ENCODE measurements at places on chromosomes 5 and 9.

DNA sequence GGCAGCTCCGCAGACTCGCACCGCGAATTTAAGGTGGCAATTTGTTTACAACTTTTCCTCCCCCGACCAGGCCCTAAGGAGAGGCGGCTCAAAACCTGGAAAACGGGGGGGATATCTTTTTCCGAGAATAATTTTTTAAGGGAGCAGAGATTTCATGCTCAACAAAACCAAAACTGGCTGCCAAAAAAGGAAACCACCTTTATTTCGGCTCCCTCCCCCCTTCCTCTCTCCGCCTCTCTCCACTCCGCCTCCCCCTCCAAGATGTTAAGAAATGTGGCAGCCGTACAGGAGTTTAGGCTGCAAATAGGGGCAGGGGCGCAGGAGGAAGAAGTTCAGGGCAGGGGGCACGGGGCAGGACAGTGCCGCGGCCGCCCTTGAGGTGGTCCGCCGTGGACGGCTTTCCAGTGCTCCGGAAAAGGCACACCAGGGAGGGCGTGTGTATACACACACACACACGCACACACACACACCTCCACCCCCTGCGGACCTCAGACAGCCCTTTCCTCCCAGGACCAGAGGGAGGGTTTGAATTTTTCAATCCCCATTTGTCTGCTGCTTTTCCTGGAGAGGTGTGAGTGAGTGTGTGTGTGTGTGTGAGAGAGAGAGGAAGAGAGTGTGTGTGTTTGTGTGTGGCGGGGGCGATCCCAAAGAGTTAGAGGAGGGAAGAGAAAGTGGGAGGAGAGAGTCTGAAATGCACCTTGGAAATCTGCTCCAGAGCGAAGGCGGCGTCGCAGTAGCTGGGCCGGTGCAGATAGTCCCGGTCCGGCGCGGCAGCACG lies 9.1 kb downstream of the PTCH1 start:
- DNase-seq: no peak

GRCh38 chr9:137778914-137779313 lies 98.7 kb upstream of the CACNA1B start:
- DNase-seq: no peak

- no peak for DNase-seq
These were observed 14.3 kb downstream of the DEPDC1B start for GRCh38 chr5:60685700-60686099.

DNA sequence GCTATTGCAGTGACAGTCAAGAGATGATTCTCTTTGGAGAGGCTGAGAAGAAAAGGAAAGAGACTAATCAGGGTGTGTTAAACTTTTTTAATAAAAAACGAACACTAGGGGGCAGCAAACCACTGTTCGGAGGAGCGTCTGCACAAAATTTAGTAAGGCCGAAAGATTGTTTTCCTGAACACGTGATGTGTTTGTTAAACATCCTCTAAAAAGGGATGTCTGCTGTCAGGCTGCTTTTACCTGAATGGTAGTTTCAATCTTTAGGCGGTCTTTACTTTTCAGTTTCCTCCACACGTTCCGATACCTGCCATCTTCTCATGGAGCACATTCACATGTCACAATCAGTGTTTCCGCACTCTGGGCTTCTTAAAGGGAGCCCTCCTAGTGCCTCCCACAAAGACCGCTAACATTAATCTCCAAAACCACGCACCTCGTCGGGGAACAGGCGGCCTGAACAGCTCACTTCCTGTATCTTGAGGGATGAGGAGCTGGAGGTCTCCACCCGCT lies 125.2 kb downstream of the GPBP1 start:
- peak; percentile 64 for DNase-seq

DNA sequence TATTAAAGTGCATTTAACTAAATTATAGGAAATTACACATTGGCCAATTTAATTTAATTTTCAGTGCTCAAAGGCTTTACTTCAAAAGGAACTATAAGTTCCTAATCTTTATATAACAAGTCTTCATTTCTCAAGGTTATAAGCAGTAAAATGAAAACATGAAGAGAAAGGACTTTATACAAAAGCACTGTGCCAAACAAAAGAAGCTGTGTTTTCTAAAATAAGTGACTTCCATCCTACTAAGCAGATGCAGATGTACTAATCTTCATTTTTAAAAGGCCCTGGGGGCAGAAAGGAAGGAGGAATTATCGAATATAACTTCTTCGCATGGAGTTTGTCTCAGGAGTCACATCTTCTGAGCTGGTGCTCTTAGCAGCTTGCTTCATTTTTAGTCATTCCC lies 81.4 kb downstream of the SHC3 start:
- no peak for DNase-seq

DNA sequence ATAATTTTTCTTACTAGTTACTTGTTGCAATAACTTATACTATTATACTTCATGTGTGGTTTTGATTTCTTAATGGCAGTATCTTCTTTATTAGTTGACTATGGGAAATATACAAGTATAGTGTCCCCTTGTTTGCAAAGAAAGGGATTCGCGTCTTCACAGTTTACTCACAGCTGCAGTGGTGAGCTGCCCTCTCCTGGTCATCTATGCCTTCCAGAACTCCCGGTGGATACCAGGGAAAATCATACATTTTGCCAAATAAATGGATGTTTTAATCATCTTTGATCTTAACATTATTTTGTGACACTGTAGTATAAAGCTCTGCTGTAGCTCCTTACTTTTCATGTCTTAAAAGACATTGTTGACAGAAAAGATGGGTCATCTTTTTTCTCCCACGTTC lies 142.0 kb downstream of the ZCCHC7 start:
- DNase-seq: no peak

- DNase-seq: peak; percentile 25
These were observed 48.2 kb upstream of the RPL26L1 start for GRCh38 chr5:172910828-172911627.

DNA sequence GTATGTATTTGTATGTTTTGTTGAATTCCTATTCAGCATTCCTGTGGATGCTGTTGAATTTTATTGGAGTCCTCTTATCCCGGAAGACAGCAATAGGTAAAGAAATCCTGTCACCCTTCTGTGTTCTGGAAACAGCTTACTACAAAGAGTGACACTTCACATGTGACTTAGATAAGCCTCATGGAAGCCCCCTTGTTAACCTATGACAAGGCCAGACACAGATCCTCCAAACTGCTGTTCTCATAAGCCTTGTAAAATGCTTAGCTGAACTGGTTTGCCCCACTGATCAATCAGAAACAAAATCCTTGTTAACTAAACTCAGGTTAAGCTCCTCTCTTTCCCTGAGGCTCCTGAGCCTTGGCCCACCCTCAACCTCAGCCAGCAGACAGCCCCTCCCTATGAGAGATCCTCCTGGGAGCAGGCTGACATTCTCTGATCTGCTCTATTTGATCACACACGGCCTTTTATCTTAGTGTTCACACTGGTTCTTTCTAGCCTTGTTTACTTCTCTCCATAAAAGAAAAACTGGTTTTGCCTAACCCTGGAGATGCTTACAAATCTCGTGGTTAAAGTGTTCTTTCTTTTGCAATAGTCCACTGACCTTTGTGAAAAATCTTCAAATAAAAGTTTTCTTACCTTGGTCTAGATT lies 29.4 kb upstream of the ATP6V1G1 start:
- no peak for DNase-seq

GRCh38 chr9:134724202-134724911 lies 82.8 kb downstream of the COL5A1 start:
- no peak for DNase-seq

Data from memory B cell (primary cell).